ENCODE measurements at places on chromosomes 6 and 20. TPM values are rescaled to one million over a fixed set of nuclear protein-coding genes. Genes with fewer than 3 reads are reported as not detected.

GRCh38 chr6:52543729-52544601, 32.9 kb downstream of the TRAM2 start:
- DNase-seq = no peak

DNA sequence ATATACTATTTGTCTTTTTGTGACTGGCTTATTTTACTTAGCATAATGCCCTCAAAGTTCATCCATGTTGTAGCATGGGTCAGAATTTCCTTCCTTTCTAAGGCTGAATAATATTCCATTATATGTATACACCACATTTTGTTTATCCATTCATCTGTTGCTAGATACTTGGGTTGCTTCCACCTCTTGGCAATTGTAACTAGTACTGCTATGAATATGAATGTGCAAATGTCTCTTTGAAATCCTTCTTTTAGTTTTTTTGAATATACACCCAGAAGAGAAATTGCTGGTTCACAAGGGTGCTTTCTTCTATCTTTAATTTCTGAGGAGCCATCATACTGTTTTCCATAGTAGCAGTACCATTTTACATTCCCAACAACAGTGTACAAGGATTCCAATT, 21.3 kb upstream of the MAP7 start:
- DNase-seq = no peak

Gene MTFR2
- total RNA-seq = not detected

Gene TINAG
- not detected for total RNA-seq

DNA sequence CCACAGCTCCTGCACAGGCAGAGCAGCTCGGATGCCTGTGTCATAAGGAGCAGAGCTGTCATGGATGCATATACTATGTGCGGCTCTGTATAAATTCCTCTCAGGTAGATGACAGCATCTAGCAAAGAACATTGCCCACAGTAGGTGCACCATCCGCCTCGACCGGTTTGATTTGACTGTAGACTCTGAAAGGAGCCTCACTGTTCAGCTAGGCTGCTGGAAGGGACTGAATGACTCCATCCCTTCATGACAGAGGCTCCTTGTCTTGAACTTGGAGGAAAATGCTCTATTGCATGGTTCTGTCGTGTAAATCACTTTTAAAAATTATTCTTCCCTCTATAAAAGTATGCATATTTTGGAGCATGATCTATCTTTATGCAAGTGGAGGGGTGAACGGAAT, 128.8 kb upstream of the QKI start:
- no peak for DNase-seq

- no peak for DNase-seq
Measured at GRCh38 chr6:7920425-7920824, 9.8 kb upstream of the TXNDC5 start.

Data from tibial nerve (tissue), 4 donors.